ENCODE measurements at places on chromosomes 2 and 18. TPM values are rescaled to one million over a fixed set of nuclear protein-coding genes. Genes with fewer than 3 reads are reported as not detected.

DNA sequence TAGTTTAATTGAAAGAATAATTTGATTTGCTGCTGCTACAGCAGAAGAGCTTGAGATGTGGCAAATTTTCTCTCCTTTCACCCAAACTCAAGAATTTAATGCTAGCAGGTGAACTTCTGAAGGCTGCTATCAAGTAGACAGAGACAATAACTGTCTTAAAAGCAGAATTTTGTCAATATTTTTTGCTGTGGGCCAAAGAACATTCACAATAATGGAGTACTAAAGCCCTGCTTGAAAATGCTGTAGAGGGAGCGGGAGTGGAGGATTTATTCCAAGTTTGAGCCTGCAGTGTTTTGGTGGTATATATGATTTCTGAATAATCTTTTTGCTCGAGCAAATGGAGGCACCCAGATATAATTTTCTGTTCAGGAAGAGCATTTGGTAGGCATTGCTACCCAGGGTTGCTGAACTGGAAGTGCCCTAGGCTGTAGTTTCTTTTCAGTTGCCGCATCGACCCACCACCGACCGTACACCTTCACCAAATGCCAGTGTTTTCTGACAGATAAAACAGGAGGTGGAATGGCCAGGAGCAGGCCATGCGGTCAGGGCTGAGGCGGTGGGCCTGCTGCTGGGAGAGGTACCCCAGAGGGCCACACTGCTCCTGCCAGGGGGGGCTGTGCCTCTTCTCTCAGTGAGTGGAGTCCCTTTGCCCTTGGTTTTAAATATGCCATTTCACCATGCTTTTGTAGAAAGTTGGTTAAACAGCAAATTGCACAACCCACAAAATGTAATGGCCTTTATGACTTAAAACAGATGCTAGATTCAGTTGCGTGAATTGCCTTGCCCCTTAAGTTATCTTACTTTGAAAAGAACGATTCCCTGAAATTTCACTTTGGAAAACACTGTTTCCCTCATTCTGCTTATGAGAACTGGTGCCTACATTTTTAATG, 36.4 kb downstream of the TSHZ1 start:
- DNase-seq = no peak

- no peak for DNase-seq
Observed at GRCh38 chr2:79831961-79832360, 319.1 kb downstream of the CTNNA2 start.

- no peak for DNase-seq
Observed at GRCh38 chr2:51695531-51695930, 663.6 kb upstream of the NRXN1 start.

- DNase-seq = no peak
Observed at GRCh38 chr2:222076973-222077690, 221.7 kb downstream of the PAX3 start.

DNA sequence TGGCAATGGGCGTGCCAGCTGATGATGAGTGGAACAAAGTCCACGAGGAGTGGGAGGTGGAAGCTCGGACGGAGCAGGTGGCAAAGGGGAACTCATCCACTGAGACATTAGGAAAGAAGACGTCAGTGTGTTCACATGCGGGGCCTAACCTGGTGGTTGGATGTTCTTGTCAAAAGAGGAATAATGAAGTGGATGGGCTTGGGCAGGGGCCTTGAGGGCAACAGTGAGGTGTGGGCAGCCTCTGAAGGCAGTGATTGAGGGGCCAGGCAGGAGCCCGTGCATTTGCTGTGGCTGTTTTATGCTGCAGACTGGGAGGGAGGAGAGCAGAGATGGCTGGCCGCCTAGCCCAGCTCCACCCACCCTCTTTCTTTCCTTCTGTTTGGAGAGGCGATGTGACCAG, 74.5 kb downstream of the LRRC30 start:
- no peak for DNase-seq

GRCh38 chr18:66752733-66753132, 148.8 kb upstream of the CDH19 start:
- no peak for DNase-seq

The ATP6V1C2 gene
- 0.27 TPM for total RNA-seq

The CUL3 gene
- 45.4 TPM for total RNA-seq

The CHRNA1 gene
- not detected for total RNA-seq

The FBXO48 gene
- total RNA-seq = 1.0 TPM

The USP34 gene
- 105 TPM for total RNA-seq

The TUBA3E gene
- not detected for total RNA-seq

The CENPA gene
- total RNA-seq = 22.8 TPM
